ENCODE measurements at places on chromosomes 11 and 22.
A peak's percentile ranks its signal among the peaks of the same experiment; 100 is the strongest.

GRCh38 chr11:131074573-131074972 lies 158.3 kb upstream of the SNX19 start:
- DNase-seq: no peak

- no peak for DNase-seq
These were observed 32.9 kb downstream of the USP35 start for GRCh38 chr11:78221396-78222315.

- DNase-seq: peak; percentile 19
These were observed 3.6 kb upstream of the APOBEC3A start for GRCh38 chr22:38953577-38954413.

- DNase-seq: no peak
These were observed 53.3 kb downstream of the FLRT1 start for GRCh38 chr11:64089027-64089360.

DNA sequence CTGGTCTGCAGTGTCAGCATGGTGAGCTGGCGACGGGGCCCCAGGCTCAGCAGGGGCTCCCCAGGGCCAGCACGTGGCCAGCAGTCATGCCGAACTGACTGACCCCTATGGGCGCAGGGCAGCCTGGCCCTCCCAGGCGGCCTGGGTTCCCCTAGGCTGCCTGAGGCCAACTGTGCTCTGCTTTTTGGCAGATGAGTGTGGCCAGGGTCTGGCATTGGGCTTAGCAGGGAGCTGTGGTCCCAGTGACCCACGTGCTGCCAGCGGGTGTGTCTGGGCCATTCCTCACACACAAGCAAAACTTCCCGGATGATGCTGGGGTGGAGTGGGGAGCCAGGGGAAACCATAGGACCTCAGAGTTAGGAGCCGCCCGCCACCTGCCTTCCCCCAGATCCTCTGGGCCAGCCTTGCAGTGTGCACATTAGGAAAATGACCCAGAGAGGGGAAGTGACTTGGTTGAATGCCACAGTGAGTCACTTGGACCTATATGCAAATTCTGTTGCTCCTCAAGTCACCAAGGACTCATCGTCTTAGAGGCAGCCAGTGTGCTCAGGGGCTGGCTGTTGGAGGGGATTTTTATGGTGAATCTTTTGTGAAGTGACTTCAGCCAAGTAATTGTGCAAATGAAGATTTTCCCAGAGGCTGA lies 6.5 kb downstream of the ADORA2A start:
- DNase-seq: peak; percentile 45

GRCh38 chr11:61571337-61571736 lies 9.5 kb downstream of the SYT7 start:
- DNase-seq: no peak

DNA sequence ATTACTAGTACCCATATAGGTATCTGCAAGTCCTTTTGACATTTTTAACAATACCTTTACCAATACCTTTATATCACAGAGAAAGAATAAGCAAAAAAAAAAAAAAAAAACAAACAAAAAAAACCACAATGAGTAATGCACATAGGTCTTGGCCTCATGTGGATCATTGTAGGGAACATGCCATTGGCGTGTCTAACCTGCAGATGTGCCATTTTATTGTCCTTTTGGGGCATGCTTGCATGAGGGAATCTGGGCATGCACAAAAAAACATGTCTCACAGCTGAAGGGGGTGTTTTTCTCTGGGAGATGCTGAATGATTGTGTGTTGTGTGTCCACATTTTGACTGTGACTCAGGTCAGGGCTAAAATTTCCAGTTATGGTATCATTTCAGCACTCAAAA lies 361.6 kb downstream of the GUCY1A2 start:
- no peak for DNase-seq

DNA sequence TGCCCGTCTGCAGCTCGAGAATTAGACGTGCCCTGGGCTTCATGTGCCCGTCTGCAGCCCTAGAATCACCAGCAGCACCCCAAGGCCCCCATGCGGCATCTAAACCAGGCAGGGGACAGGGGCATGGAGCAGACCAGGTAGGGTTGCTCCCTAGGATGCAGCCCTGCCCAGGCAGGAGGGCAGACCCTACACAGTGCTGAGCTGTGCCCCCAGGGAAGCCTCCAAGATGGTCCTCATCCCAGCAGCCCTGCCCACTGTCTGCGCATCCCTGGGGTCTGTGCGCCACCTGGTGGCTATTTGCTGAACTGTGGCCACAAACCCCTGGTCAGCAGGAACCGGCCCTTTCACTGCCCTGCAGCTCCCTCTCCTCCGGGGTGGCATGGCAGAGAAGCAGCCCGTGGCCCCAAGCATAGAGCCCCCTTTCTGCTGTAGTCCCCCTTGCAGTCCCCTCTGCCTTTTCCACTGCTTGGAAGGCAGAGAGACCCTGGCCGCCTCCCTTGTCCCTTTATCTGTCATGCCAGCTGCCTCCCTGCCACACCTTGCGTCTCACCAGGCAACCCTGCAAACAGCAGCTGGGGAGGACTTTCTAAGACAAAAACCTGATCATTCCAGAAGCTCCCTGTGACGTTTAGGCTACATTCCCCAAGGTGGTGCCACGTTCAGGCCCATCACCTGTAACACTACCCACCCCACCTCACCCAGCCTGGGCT lies 86.6 kb downstream of the KCNQ1 start:
- DNase-seq: peak; percentile 73

- no peak for DNase-seq
These were observed 17.8 kb downstream of the PRRG4 start for GRCh38 chr11:32847511-32847910.

GRCh38 chr11:70779433-70780245 lies 381.3 kb downstream of the CTTN start:
- no peak for DNase-seq

- DNase-seq: peak; percentile 60
These were observed 33.2 kb upstream of the CAVIN3 start for GRCh38 chr11:6353367-6353987.

- DNase-seq: no peak
These were observed 14.1 kb upstream of the WNT7B start for GRCh38 chr22:45991098-45991497.

- DNase-seq: no peak
These were observed 676.2 kb downstream of the BRD1 start for GRCh38 chr22:49151256-49152126.

GRCh38 chr11:122979815-122980595 lies 1.6 kb downstream of the BSX start:
- no peak for DNase-seq

DNA sequence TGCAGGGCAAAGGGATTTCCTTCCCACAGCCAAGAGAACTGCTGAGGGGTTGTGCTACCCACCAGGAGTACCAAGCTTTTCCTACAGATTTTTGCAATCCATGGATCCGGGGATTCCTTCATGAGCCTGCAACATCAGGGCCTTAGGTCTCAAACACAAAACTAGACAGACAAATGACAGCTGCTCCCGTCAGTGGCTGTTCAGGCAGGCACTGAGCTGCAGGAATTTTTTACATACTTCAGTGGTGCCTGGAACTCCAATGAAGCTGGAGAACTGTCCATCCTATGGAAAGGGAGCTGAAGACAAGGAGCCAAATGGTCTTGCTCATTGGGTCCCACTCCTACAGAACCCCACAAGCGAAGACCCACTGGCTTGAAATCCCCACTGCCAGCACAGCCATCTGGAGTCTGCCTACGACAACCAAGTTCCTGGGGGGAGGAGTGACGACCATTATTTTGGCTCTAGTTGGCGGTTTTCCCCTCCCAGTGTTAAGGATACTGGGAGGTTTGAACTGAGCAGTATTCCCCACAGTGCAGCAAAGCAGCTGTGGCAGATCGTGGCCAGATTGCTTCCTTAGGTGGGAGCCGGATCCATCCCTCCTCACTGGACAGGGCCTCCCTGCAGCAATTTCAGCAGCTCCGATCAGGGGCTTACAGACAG lies 157.7 kb upstream of the TMEM45B start:
- DNase-seq: no peak

GRCh38 chr22:39689421-39689820 lies 118.9 kb downstream of the CACNA1I start:
- no peak for DNase-seq

GRCh38 chr11:133842053-133842452 lies 3.3 kb downstream of the SPATA19 start:
- no peak for DNase-seq

- DNase-seq: no peak
These were observed 326.4 kb downstream of the GUCY1A2 start for GRCh38 chr11:106691807-106692365.

DNA sequence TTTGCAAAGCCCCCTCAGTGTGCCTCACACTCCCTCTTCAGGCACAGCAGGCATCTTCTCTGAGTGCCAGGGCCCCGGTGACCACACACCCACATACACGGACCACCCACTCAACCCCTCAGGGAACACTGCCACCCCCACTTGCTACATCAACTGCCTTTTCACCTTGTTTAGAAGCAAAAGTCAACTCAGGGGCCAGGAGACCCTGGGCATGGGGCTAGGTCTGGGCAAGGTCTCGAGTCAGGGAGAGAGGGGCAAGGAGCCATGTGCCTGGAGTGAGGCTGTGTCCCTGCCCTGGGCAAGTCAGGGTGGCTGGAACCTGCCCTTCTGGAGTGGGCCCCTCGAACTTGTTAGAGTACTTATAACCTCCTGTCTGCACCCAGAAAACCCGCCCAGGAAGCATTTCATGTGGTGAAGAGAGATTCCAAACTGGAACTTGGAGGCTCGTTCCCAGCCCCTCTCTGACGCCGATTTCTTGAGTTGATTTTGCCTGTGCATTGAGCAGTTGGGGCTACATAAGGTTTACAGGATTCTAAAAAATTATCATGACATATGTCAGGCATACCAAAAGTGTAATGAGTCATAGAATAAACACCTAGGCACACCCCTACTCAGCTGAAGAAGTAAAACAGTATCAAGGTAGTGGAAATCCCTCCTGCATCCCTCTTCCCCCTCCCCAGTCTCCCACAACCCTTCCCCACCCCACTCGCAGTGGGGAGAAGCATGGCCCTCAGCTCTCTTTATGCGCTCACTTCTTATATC lies 74.3 kb downstream of the MYEOV start:
- no peak for DNase-seq

DNA sequence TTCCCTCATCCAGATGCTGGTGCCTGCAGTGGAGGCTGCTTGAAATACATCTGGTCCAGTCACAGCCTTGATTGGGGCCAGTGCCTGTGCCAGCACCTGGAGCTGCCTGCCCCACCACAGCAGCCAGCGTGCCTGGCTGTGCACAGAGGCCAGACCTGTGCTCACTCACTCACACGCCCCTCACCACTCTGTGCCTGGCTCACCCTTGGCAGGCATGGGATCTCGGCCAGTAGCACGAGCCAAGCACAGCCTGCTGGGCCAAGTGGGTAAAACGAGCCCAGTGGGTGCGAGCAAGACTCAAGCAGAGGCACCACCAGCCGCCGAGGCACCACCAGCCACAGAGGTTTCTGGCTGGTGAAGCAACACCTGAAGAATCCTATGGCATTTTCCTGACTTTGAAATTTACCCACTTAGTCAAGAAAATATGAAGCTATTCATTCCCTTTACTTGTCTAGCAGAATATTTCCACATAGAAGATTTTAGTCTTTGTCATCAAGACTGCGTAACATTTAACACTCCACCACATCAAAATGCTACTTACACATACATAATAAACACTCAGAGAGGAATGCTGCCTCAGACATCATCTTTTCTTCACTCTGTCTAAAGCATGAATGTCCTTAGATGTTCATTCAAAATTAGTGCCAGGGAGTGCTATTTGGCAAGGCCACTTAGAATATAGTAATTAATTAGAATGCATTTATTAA lies 424.3 kb upstream of the FAT3 start:
- DNase-seq: no peak

- no peak for DNase-seq
These were observed 69.9 kb downstream of the PTPRJ start for GRCh38 chr11:48050304-48050703.

DNA sequence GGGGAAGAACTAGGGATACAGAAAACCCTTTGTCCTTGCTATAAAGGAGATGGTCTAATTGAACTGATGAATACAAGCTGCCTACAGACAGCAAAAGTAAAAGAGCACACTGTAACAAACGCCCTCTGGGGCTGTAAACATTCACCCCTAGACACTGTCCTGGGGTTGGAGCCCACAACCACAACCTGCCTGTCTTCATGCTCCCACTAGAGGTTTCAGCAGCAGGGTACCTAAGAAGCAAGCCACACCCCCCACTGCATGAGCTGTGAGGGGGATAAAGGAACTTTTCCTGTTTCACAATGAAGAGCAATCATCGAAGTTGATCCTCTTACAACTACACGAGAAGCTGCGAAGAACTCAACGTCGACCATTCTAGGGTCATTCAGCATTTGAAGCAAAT lies 90.5 kb upstream of the LUZP2 start:
- no peak for DNase-seq

GRCh38 chr11:61603667-61604066 lies 22.8 kb upstream of the SYT7 start:
- no peak for DNase-seq

- DNase-seq: peak; percentile 46
These were observed 79.1 kb upstream of the LINC01488 start for GRCh38 chr11:69402251-69402887.

- no peak for DNase-seq
These were observed 296.3 kb downstream of the BRD1 start for GRCh38 chr22:49531368-49531791.

DNA sequence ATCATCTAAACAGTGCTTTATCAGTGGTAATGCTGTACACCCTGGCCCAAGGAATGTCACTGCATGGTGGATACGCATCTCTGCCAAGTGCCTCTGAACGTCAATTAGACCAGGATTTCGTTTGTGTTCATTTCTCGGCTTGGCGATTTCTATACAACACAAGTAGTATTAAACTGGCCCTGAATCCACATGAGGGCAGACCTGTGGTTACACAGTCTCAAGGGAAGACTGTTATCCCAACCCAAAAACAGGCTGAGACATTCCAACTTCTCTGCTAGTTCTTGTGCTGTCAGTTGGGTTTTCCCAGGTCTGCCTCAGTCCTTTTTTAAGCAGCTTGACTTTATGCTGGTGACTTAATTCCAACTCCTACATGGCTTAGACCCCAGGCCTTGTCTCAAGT lies 58.1 kb downstream of the HIRA start:
- no peak for DNase-seq

- no peak for DNase-seq
These were observed 176.9 kb downstream of the NAV2 start for GRCh38 chr11:19889531-19889930.

DNA sequence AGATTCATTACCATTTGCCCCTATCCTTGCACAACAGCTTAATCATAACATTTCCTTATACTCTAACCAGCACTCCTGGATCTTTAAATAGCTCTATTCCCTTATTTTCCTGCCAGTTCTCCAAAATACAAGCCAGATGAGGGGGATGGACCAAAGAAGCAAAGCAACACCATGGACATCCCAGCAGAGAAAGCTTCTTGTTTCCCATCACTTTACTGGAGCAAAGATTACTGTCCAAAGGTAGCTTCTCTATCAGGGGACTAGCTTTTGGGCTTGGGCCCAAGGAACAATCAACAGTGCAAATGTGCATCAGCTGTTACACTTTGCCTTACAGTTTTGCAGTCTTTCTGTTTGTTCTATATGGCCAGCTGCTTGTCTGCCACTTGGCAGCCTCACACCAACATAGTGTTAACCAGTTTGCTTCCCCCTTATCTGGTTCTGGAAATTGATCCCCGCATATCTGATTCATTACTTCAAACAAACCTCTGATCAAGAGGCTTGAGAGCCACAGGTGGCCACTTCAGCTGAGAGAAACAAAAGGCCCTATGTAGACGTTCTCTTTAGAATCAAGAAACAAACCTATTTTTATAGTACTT lies 814.3 kb downstream of the METTL15 start:
- DNase-seq: no peak

All from hematopoietic multipotent progenitor cell treated with erythropoietin and hydrocortisone succinate and interleukin-3 and kit ligand, for 8 days (in vitro differentiated cells).